CD14-positive monocyte (primary cell): ENCODE measurements at places on chromosomes 7 and 10. TPM values are rescaled to one million over a fixed set of nuclear protein-coding genes. Genes with fewer than 3 reads are reported as not detected.
A peak's percentile ranks its signal among the peaks of the same experiment; 100 is the strongest.

Gene LRRTM3
- not detected in 2 replicates for polyA plus RNA-seq

Gene RBP3
- not detected in 2 replicates for polyA plus RNA-seq

Gene OPN1SW
- polyA plus RNA-seq = not detected in 2 replicates

Gene FAM221A
- 6.9 and 7.8 TPM in 2 replicates for polyA plus RNA-seq

Gene SUGCT
- not detected for polyA plus RNA-seq

Gene NKX2-3
- polyA plus RNA-seq = not detected in 2 replicates

Gene PAPOLB
- not detected for polyA plus RNA-seq

Gene GPER1
- 6.4 and 10.0 TPM in 2 replicates for polyA plus RNA-seq

Gene GPR85
- polyA plus RNA-seq = 0.12 TPM in 1 of 2 replicates, not detected in the other

Gene COBL
- not detected in 2 replicates for polyA plus RNA-seq

Gene KIAA1217
- not detected for polyA plus RNA-seq

GRCh38 chr7:111074071-111074747, 16.7 kb upstream of the LRRN3 start:
- H3K4me3 ChIP-seq = no peak overlapping the region
- no peaks in the 10 kb centered on the region for H3K36me3 ChIP-seq
- H3K4me1 ChIP-seq = no peaks in the 10 kb centered on the region
- no peaks in the 10 kb centered on the region for H3K27me3 ChIP-seq
- DNase-seq = no peak

- no peak overlapping the region for H3K27ac ChIP-seq
- no peaks in the 10 kb centered on the region for H3K4me1 ChIP-seq
- H3K4me3 ChIP-seq = no peak overlapping the region
These were observed 22.7 kb upstream of the TM9SF3 start for GRCh38 chr10:96609510-96609909.

GRCh38 chr7:43364391-43364790, 218.5 kb upstream of the STK17A start:
- no peak overlapping the region for H3K27ac ChIP-seq
- H3K4me3 ChIP-seq = no peak overlapping the region
- H3K27me3 ChIP-seq = no peaks in the 10 kb centered on the region
- H3K36me3 ChIP-seq = no peaks in the 10 kb centered on the region
- DNase-seq = no peak
- no peaks in the 10 kb centered on the region for H3K4me1 ChIP-seq

- H3K27me3 ChIP-seq = peaks cover 7% of the 10 kb centered on the region
- peaks cover 51% of the 10 kb centered on the region for H3K4me1 ChIP-seq
- no peaks in the 10 kb centered on the region for H3K36me3 ChIP-seq
- no peak overlapping the region for H3K4me3 ChIP-seq
- DNase-seq = peak; percentile 24
These were observed 92.6 kb upstream of the TCF7L2 start for GRCh38 chr10:112857493-112857892.

DNA sequence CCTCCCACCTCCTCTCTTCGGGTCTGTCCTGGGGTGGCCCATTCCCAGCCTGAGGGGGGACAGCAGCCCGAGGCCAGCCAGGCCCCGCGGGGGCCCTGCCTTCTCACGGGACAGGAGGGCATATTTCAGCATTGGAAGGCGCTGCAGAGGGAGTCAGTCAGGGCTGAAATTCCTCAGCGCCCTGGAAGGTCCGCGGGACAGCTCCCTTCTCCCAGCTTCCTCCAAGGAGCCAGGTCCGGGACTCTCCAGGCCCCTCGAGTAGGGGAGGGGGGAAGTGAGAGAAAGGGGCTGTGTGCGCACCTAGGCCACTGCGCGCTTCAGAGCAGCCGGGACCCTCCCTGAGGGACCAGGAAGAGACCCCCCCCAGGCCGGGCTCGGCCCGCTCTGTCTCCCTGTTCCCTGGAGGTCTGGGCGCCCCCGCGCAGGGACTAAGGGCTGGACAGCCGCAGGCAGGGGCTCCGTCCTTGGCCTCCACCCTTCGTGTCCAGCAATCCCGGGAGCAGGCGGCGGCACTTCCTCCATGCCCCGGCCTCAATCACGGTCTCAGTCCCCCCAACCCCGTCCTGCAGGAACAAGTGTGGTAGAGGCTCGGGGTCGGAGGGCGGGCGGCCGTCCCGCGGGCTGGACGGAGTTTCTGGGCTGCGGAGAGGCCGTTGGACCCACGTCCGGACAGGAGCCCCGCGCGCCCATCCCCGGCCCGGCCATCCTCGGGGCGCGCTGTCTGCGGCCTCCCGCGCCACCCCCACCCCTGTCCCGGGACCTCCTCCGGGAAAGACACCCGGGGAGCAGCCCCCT, 6.0 kb upstream of the ELFN1 start:
- no peaks in the 10 kb centered on the region for H3K36me3 ChIP-seq
- no peak overlapping the region for H3K4me3 ChIP-seq
- DNase-seq = no peak
- peaks cover 31% of the 10 kb centered on the region for H3K27me3 ChIP-seq
- no peak overlapping the region for H3K27ac ChIP-seq

GRCh38 chr7:116706668-116707126, 34.7 kb downstream of the MET start:
- DNase-seq = no peak
- H3K4me3 ChIP-seq = no peak overlapping the region
- no peaks in the 10 kb centered on the region for H3K27me3 ChIP-seq
- H3K4me1 ChIP-seq = no peaks in the 10 kb centered on the region
- no peaks in the 10 kb centered on the region for H3K36me3 ChIP-seq
- no peak overlapping the region for H3K27ac ChIP-seq

DNA sequence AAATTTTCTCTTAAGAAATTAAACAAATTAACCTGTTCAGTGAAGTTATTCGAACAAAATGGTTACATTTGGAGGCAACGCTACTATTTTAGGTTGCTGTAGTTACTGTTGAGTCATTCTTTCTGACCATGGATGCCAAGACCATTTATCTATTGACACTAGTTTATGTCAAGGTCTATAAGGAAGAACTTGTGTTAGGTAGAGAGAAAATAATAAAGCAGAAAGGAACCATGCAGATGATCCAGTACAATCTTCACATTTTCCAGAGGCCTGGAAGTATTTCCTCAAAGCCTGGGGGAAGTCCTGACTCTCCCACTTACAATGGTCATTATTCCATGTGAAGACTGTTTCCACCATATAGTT, 608.0 kb upstream of the GALNT17 start:
- no peak overlapping the region for H3K4me3 ChIP-seq
- no peaks in the 10 kb centered on the region for H3K27me3 ChIP-seq
- no peak overlapping the region for H3K27ac ChIP-seq
- DNase-seq = no peak
- H3K36me3 ChIP-seq = no peaks in the 10 kb centered on the region

DNA sequence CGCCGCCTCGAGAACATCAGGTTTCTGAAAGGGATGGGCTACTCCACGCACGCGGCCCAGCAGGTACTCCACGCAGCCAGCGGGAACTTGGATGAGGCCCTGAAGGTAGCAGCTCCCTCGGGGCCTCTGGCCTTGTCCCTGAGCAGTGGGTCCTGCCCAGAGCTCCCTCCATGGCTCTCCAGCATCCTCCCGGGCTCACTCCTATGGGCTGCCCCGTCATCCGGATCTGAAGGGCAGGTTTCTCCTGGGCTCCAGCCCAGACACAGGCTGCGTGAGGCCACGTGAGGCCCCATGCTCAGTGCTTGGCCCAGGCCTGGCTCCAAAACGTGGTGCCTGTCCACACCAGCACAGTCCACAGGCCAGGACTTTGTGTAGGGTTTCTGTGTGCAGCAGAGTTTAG, 32.5 kb downstream of the NUB1 start:
- no peaks in the 10 kb centered on the region for H3K27me3 ChIP-seq
- peaks cover 92% of the 10 kb centered on the region for H3K36me3 ChIP-seq
- no peak overlapping the region for H3K4me3 ChIP-seq
- H3K27ac ChIP-seq = no peak overlapping the region
- H3K4me1 ChIP-seq = no peaks in the 10 kb centered on the region
- DNase-seq = no peak

DNA sequence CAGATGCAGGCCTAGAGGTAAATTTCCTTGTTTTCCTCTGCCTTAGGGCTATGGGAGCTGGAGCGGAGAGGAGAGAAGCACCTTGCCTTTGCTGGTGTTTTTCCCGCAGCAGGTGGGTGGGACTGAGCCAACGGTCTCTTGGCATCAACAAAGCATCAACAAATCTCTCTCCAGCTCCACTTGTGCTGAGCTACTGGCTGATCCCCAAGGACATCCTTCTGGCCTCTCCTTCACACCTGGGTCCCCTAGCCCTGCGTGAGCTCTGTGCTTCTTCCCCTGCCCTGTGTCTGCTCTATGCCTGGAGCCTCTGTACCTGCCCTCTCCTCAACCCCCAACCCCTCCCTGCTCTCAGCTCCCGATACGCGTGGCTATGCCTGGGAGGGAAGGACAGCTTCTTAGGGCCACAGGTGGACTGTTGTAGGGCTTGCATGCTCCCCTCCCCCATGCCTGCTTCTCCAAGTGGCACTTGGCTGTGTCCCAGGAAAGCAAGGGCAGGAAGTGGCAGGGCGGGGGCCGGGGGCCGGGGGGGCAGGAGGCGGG, 3.2 kb upstream of the CLDN4 start:
- peaks cover 17% of the 10 kb centered on the region for H3K27me3 ChIP-seq
- no peak overlapping the region for H3K27ac ChIP-seq
- no peaks in the 10 kb centered on the region for H3K36me3 ChIP-seq
- DNase-seq = no peak
- H3K4me3 ChIP-seq = no peak overlapping the region

DNA sequence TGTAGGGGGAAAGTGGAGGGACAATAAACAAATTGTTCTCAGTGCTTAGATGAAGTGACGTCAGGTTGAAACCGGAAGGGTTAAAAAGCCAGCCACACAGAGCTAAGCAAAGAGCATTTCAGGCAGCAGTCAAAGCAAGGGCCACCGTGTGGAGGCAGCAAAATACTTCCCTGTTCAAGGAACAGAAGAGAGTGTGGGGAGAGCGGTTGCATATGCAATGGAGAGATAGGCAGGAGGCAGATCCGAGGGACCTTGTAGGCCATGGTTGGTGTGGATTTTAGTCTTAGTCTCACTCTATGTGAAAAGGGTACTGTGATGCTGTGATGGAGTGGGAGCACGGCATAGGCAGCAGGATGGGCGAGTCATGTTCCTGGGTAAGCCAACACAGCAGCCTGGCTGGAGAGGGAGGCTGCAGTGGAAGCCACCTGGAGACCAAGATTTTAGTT, 3.8 kb upstream of the STN1 start:
- no peak overlapping the region for H3K4me3 ChIP-seq
- H3K27ac ChIP-seq = peak overlapping the region; percentile 6
- DNase-seq = peak; percentile 53
- peaks cover 19% of the 10 kb centered on the region for H3K4me1 ChIP-seq
- H3K36me3 ChIP-seq = no peaks in the 10 kb centered on the region

DNA sequence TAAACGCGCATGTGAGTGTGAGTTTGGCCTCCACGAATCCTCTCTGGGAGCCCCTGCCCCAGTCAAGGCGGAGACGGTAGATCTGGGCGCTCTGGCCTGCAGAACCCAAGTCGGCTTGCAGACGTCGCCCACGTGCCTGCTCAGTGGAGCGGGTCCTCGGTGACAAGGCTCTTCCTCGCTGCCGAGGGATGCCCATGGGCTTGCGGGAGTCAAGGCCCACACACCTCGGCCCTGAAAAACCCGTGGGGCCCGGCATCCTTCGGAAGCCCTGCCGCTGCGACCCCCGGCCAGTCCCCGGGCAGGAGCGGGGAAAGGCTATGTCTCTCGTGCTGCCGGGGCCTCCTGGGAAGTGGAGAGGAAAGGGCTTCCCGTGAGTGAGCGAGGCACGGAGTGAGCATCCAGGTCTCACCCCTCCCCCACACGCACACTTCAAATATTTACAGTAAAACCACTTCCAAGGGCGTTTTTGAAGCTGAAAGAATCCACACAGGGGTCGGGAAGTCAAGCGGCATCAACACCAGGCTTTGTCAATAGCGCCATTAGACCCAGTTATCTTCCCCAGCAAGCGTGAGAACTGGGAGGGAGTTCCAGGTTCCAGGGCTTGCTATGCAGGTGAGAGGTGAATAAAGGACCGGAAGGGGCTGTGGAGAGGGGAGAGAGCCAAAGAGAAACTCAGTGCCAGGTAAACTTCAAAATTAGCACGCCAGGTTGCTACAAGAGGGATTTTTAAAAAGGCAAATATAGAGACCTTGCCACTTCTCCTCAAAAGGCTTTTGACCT, 1.1 kb upstream of the MNX1 start:
- H3K4me1 ChIP-seq = no peaks in the 10 kb centered on the region
- DNase-seq = no peak
- no peaks in the 10 kb centered on the region for H3K36me3 ChIP-seq
- no peak overlapping the region for H3K4me3 ChIP-seq
- H3K27ac ChIP-seq = no peak overlapping the region
- H3K27me3 ChIP-seq = peaks cover 87% of the 10 kb centered on the region

- no peak overlapping the region for H3K27ac ChIP-seq
- no peak for DNase-seq
- peaks cover 10% of the 10 kb centered on the region for H3K27me3 ChIP-seq
- no peaks in the 10 kb centered on the region for H3K36me3 ChIP-seq
These were observed 119.4 kb downstream of the PTPRN2 start for GRCh38 chr7:158468181-158468580.

DNA sequence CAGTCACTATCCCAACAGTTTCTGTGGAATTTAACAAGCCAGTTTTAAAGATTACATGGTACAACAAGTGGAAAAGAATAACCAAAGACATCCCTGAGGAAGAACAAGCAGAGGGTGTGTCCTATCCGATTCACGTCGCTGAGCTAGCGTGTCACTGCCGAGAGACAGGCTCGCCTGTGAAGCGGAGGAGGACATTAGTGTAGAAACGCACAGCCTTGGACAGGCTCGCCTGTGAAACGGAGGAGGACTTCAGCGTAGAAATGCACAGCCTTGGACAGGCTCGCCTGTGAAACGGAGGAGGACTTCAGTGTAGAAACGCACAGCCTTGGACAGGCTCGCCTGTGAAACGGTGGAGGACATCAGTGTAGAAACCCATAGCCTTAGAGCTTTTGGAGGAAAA, 52.7 kb upstream of the INPP5A start:
- DNase-seq = no peak
- H3K27me3 ChIP-seq = peaks cover 2% of the 10 kb centered on the region
- H3K4me1 ChIP-seq = no peaks in the 10 kb centered on the region
- no peak overlapping the region for H3K27ac ChIP-seq

DNA sequence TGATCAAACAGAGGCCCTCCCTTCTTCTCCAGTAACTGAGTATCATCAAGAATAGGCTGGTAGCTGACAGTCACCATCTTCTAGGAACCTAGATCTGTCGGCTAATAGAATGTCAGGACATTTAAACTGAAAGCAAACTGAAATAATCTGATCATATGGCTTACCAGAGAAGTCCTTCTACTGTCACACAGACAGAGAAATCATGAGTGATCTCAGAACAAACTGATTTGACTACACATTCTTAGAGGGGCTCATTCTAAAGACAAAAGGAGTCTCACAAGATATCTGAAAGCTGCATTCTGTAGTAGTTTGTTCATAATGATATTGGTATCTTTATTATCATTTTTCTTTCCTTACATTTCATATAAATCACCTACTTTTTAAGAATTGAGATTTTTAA, 130.9 kb upstream of the ADCY1 start:
- H3K27me3 ChIP-seq = no peaks in the 10 kb centered on the region
- H3K4me3 ChIP-seq = no peak overlapping the region
- DNase-seq = no peak
- no peaks in the 10 kb centered on the region for H3K36me3 ChIP-seq
- no peaks in the 10 kb centered on the region for H3K4me1 ChIP-seq

GRCh38 chr10:8054494-8055407, at the start of gene GATA3:
Gene GATA3 (plus strand): TSS chr10:8054688. CDS start chr10:8055656, 968 bp downstream.
- peaks cover 97% of the 10 kb centered on the region for H3K27me3 ChIP-seq
- peaks cover 53% of the 10 kb centered on the region for H3K4me1 ChIP-seq
- H3K27ac ChIP-seq = no peak within 1 kb of the TSS
- peak within 1 kb of the TSS; percentile 65 for H3K4me3 ChIP-seq
- H3K36me3 ChIP-seq = no peaks in the 10 kb centered on the region
- peak; percentile 21 for DNase-seq

- no peak overlapping the region for H3K4me3 ChIP-seq
- H3K27ac ChIP-seq = no peak overlapping the region
- H3K36me3 ChIP-seq = no peaks in the 10 kb centered on the region
- no peaks in the 10 kb centered on the region for H3K4me1 ChIP-seq
- no peaks in the 10 kb centered on the region for H3K27me3 ChIP-seq
These were observed 414.7 kb upstream of the NRP1 start for GRCh38 chr10:33749067-33749735.
